Fibroblast of lung (primary cell): ENCODE measurements at places on chromosomes 5 and 9.

DNA sequence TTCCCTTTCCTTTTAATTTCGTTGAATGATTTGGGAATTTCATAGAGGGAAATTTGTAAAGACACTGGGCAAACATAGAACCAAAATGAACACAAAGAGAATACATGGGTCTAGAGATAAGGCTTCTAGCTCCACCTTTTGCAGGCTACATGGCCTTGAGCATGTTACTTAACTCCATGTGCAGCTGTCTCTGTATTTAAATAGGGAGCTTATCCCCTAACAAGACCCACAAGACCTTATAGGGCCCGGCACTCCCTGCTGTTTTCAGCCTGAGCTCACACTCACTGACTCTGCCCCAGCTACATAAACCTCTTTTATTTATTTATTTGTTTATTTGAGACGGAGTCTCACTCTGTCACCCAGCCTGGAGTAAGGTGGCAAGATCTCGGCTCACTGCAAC lies 30.6 kb upstream of the TLE1 start:
- no peak for DNase-seq

DNA sequence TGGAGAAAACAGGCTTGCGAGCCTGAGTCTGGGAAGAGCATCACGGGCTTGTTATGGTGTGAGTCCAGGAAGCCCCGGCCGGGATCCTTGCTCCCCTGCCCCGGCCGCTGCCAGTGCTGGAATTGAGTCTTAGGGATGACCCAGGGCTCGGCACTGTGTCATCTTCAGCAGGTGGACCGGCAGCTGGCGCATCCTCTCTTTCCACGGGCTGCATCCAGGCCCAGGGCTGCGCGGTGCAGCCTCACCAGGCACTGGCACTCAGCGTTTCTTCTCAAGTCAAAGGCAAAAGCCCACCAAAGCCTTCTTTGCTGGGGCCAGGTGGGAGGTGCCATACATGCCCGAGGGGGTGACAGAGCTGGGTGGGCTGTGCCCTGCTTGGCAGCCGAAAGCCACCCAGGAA lies 46.6 kb downstream of the COL5A1 start:
- DNase-seq, result no peak

DNA sequence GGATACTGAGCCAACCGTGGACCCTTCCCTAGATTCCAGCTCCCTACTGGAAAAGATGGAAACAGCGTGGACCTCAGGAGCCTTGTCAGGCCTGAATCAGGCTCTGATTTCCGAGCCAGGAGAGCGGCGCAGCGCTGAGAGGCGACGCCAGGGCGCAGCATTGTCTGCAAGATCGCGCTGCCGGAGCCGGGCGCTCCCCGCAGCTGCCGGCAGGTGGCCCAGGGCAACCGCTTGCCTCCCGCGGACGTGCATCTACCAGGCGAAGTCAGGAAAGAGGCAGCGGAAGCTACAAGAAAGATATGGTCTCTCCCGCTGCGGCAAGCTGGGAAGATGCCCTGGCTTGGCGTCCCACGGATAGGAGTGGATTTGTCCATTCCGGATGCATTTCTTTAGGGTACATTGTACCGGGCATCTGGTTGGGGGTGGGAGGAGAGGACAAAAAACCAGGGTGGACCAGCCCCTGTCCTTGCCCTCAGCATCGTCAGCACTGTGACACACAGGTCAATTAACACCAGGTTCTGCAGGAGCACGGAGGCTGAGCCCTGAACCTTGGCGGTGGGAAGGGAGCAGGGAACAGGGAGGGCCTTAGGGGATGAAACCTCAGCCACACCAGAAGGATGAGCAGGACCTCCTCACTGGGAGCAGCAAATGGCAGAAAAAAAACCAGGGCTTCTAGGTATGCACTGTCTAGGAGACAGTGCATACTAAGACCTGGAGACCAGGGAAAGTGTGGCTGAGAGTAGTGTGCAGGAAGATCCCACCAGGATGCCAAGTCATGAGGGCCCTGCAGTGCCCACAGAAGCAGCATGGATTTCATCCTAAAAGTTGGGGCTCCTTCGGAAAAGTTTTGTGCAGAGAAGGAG lies 55.9 kb downstream of the SFXN1 start:
- peak; percentile 74 for DNase-seq

GRCh38 chr9:133676450-133676849 lies 40.3 kb downstream of the DBH start:
- DNase-seq, result no peak

GRCh38 chr9:132027752-132028663 lies 51.7 kb downstream of the MED27 start:
- DNase-seq, result no peak

DNA sequence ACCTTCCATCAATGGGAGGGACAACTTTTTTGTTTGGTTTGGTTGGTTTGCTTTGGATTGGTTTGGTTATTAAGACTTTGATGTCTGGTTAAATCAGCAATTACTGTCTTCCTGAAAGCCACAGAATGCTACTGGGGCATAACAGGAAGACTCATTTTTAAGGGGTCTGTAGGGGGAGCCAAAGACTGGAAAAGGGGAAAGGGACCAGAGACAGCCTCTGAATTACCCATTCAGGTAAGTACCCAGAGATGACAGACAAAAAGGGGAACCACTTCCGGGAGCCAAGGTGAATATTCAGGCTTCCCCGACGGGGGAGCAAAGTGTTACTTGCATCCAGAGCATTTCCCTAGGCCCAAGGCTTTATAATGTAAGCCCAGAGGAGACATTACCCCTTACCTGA lies 4.6 kb upstream of the FEM1C start:
- DNase-seq, result peak; percentile 44

DNA sequence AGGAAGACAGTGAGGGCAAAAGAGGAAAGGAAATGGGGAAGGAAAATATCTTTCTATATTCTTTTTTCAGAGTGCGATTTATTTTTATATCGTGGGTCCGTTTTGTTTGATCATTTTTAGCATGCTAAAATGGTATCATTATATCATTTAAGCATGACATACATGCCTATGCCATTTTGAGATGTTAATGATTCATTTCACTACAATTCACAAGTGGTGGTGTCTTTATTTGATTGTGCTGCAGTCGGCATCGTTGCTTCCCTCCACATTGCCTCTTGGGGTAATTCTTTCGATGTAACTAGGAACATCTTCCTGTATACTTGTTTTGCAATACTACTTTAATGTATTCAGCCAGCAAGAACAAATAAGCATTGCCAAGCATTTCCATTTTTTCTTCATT lies 145.2 kb downstream of the CFAP90 start:
- DNase-seq, result no peak
